ENCODE measurements at places on chromosomes 16 and 17.

DNA sequence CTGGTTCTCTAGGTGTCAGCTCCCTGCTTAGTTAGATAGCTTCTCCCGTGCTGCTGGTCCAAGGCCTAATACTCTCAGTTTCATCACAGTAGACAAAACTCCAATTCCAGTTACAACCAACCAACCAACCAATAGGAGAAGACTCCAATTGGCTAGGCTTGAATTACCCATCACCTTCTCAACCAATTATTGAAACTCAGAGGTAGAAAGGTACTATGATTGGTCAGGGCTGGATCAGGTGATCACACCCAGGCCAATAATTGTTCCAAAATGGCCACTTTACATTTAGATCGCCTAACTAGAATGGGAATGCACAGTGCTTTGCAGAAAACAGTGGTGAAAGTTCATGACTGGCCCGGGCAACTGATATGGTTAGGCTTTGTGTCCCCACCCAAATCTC is 49.5 kb upstream of the CRHR1 start:
- no peak for DNase-seq

DNA sequence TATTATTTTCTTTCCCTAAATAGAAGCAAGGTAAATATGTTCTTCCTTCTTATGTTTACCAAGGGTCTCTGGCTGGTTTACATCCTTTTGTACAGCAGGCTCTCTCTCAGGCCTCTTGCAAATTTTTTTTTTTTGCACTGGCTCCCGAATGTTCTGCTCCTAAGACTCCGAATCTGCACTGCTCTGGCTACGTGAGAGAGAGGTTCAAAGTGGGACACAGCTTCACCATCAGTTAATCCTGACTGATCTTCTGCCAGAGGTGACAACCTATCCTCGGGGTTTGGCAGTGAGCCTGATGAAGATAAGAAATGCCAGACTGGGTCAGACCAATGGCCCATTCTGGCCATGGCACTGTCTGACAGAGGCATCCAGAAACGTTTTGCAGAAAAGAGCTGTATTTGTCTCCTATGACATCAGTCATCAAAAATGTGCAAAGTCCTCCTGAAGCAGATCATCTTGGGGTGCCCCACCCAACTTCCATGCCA is 136.9 kb downstream of the GRIN2A start:
- DNase-seq: no peak

- no peak for DNase-seq
Observed at GRCh38 chr17:42049834-42050392, 488 bp downstream of the C17orf113 start.

GRCh38 chr16:58863761-58864160 is 129.6 kb upstream of the GOT2 start:
- DNase-seq: no peak

- DNase-seq: no peak
Observed at GRCh38 chr17:16450028-16450427, 34.7 kb downstream of the TRPV2 start.

DNA sequence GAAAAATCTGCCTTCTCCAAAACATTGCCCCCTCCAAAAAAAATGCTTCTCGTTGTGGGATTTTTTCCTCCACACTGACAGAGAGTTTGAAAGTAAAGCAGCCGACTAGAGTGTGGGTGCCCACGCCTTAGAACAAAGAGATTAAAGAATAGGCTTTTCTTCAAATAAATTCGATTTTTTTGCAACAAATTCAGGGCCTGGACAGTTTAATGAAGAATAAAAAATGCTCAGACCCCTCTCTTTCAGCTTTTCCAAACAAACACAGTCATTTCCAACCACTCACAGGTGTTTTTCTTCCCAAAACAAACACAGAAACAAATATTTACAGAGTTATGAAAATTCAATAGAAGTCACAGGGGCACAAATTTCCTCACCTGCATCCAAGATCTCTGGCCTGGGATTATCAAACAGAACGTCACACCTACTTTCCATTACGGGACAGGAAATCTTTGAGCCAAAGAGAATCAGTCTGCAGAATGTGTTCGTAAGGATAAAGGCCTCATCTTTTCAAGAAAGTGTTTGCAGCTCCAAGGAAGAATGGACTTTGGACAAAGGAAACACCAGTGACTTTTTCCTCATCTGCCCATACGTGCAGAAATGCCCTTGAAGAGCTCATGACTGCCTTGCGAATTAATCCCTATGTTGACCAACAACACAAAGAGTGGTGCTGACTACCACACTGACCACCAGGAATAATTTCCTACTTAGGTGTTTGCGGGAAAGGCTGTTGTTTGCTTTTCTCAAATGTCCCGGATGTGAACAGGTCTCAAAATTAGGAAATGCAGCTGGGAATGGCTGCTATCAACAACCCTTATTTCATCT is 31.3 kb upstream of the TOX3 start:
- no peak for DNase-seq

- DNase-seq: no peak
Observed at GRCh38 chr17:82952019-82952418, 112.2 kb upstream of the ZNF750 start.

DNA sequence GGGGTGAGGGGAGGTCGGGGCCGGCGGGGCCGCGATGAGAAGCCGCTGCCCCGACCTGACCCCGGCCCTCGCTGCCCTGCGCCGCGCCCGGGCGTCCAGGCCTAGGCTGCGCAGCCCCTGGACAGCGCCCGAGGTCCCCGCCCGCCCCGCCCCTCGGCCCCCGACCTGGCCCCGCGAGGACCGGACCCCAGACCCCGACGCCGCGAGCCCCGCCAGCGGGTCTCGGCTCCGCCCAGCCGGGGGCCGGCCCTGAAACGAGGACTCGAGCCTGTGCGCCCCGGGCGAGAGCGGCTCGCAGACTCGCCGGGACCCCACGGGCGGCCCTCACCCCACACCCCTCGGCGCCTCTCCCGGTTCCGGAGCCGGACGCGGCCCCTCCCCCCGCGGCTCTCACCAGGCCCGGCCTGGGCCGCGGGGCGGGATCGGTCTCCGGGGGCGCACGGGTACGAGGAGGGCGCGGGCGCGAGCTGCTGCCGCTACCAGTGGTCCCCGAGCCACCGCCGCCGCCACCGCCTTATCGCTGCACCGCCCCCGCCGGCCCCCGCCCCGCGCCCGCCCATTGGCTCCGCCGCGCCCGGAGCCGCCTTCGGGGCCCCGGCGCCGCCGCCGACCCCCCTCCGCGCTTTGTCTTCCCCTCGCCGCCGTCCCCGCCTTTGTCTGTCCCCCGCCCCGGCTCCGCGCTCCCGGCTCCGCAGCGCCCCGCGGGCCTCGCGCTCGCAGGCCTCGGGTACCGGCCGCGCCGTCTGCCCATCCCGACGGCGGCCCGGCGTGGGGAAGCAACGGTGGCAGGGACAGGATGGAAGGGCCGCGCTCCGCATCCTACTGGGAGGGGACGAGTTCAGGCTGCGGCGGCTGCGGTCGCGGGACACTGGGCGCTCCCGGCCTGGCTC is at the start of gene LIMD2:
Gene LIMD2 (minus strand): TSS at position 488 of the 890 bp plus-strand sequence. CDS start 827 bp downstream, outside the sequence.
- no peak for DNase-seq

GRCh38 chr17:4420692-4421131 is 13.0 kb upstream of the SPNS3 start:
- peak; percentile 73 for DNase-seq

DNA sequence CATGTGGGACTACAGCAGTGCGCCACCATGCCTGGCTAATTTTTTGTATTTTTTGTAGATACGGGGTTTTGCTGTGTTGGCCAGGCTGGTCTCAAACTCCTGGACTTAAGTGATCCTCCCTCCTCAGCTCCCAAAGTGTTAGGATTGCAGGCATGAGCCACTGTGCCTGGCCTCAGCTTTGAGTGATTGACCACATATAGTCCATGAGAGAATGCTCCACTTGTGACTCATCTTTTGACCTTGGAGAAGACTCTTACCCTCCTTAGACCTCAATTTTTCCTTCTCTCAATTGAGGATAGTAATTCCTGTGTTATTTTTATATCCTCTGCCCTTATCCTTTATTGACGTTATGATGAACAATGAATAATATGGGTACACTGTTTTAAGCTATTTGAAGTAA is 30.9 kb upstream of the DUSP14 start:
- DNase-seq: no peak

GRCh38 chr17:74274060-74274708 is at the start of gene DNAI2:
TSS of gene DNAI2 (plus strand) at chr17:74274234. CDS start at chr17:74281818, 7,584 bp downstream.
- DNase-seq: peak; percentile 14

DNA sequence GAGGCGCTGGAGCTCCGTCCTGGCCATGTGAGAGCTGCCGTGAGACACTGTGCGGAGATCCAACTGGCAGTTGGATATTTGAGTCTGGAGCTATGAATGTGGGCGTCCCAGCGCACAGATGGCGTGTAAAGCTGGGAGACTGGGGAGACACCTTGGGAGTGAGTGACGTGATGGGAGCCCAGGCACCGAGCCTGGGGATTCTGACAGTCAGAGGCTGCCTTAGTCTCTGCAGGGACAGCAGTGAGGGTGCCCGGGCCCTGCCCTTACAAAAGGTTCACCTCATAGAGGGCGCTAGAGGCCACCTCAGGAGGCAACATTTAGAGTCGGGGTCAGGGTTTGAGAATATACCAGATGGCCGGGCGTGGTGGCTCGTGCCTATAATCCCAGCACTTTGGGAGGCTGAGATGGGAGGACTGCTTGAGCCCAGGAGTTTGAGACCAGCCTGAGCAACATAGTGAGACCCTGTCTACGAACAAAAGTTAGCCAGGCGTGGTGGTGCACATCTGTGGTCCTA is 194.1 kb upstream of the GSE1 start:
- DNase-seq: no peak

DNA sequence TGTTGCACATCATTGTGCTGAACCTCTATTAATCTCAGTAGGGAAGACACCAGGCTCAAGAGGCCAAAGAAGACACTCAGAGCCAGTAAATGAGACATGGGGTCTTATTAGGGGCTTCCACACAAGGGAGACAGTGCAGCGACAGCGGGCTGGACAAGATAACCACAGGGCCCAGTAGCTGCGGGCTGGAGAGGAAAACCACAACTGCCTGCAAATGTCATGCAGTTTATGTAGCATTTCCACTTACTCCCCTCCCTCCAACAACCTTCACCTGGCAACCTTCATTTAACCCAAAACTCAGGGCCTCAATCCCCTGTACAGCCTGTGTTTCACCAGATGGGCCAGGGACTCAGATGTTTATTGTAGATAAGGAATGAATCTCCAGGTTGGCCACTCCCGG is 185.6 kb downstream of the UTP18 start:
- DNase-seq: no peak

DNA sequence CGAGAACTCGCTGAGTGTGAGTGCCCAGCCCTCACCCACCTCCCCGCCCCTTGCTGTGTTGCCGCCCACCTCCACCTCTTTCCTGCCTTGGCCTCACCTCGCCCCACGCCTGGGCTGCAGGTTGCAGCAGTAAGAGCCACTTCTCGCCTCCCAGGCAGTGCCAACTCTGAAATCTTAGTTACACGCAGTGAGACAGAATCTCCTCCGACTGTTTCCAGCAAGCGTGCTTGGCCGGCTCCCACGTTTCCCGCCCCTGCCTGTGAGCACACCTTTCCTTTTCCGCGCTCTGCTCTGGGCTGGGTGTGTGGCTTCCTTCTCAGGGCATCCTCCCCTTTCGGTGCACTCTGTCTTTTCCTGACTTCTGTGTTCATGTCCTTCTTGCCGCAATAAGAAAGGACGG is 5.7 kb downstream of the ENGASE start:
- DNase-seq: no peak

DNA sequence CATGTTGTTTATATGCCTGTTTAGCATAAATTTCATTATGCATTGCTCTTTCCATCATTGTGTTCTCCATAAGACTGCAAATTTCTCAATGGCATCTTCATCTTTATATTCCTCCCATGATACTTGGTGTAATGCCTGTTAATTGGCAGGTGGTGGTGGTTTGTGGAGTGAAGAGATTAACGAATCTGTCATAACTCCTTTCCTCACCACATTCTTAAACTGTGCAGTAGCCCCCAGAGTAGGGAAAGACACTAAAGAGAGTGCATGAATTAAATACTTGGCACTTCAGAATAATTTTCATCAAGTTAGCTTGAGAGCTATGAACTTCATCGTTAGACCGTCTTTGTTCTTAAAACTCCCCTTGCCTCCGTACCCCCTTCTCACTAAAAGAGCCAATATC is 329.7 kb downstream of the HS3ST3B1 start:
- DNase-seq: no peak

DNA sequence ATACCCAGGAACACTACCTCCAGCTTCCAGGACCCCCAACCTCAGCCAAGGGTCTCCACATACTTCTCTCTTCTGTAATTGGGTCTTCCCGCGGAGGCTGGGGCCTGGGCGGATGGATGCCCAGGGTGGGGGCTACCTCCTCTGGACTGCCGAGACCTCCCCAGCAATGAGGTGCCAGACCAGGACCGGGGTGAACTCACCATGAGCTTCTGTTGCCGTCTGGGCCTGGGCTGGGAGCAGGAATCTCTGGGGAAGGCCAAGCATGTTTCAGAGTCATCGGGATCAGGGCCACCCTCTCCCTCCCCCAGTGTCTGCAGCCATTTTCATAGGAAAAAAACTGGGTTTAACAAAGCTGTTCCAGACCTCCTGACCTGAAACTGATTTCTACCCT is 10.3 kb upstream of the BAHCC1 start:
- DNase-seq: no peak

- DNase-seq: no peak
Observed at GRCh38 chr17:39082482-39082881, 69.0 kb downstream of the PLXDC1 start.

- no peak for DNase-seq
Observed at GRCh38 chr17:4959261-4959965, 8.2 kb downstream of the SPAG7 start.

DNA sequence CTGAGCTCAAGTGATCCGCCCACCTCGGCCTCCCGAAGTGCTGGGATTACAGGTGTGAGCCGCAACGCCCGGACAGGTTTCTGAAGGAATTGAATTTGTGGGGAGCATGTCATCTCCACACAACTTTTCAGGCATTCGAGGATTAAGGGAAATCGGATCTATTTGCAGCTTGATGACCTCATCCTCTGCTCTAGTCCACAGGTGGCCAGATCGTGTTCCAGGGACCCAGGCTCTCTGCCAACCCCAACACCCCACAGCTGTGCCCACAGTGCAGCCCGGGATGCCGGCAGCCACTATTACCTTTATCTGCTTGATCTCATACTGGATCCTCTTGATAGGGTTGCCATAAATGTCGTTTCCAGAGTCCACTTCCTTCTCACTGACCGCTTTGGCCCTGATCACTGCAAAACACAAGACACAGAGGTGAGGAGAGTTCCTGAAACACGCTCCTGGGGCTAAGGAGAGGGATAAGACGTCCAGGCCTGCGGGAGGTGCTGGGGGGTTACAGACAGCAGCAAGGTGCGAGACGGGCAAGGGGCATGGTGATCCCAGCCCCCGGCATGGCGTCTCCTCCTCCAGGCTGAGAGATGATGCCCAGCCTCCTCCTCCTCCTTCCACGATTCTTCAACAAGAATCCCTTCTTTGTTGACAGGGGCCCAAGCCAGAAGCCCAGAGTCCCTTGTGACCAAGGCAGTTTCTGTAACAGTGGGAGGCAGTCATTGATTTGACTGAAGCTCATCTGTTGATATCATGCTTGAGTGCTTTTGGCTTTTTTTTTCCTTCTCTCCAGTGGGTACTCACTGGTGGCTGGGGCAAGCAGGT is 29.3 kb downstream of the CEP295NL start:
- DNase-seq: no peak

GRCh38 chr16:70679671-70680494 is 6.0 kb downstream of the MTSS2 start:
- no peak for DNase-seq
